ENCODE measurements at places on chromosomes 3 and 15. TPM values are rescaled to one million over a fixed set of nuclear protein-coding genes. Genes with fewer than 3 reads are reported as not detected.

Gene APEH
- polyA plus RNA-seq, result 103 TPM

Gene LRRIQ4
- not detected for polyA plus RNA-seq

GRCh38 chr3:151479452-151479851, 18.6 kb upstream of the IGSF10 start:
- H3K4me3 ChIP-seq, result no peak overlapping the region
- no peak overlapping the region for H3K27ac ChIP-seq
- H3K36me3 ChIP-seq, result no peaks in the 10 kb centered on the region

GRCh38 chr15:41829959-41830646, 2.2 kb downstream of the JMJD7 start:
- peaks cover 38% of the 10 kb centered on the region for H3K4me1 ChIP-seq
- no peak overlapping the region for H3K27ac ChIP-seq
- no peak overlapping the region for H3K4me3 ChIP-seq
- no peaks in the 10 kb centered on the region for H3K36me3 ChIP-seq
- H3K27me3 ChIP-seq, result no peaks in the 10 kb centered on the region
- DNase-seq, result no peak

GRCh38 chr3:60160111-60160821, 1091.0 kb downstream of the FHIT start:
- DNase-seq, result no peak
- H3K27ac ChIP-seq, result no peak overlapping the region
- H3K4me1 ChIP-seq, result no peaks in the 10 kb centered on the region

GRCh38 chr3:13896473-13897154, 16.7 kb upstream of the WNT7A start:
- H3K27me3 ChIP-seq, result no peaks in the 10 kb centered on the region
- H3K27ac ChIP-seq, result peak overlapping the region; percentile 94
- H3K4me3 ChIP-seq, result peak overlapping the region; percentile 84

DNA sequence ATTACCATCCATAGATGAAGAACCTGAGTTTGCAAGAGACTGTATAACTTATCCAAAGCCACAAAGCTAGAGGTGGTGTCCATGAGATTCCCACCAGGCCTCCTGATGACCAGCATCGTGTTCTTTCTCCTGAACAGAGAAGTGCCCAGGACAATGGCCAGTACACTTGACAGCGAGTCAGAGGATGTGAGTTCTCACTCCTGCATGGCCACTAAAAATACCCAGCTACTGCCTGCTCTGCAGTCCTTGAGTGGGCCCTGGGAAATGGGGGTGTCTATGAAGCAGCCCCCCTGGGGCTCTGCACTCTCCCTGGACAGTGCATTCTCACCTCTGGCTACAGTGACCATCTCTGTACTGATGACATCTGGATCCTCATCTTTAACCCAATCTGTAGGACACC, 201.2 kb downstream of the RPLP1 start:
- no peak overlapping the region for H3K27ac ChIP-seq
- H3K4me1 ChIP-seq, result no peaks in the 10 kb centered on the region
- no peak overlapping the region for H3K4me3 ChIP-seq

Data from naive thymus-derived CD4-positive, alpha-beta T cell (primary cell).